Activated CD8-positive, alpha-beta memory T cell treated with anti-CD3 and anti-CD28 coated beads for 1 hour (primary cell): ENCODE measurements at places on chromosomes 11 and 22.

DNA sequence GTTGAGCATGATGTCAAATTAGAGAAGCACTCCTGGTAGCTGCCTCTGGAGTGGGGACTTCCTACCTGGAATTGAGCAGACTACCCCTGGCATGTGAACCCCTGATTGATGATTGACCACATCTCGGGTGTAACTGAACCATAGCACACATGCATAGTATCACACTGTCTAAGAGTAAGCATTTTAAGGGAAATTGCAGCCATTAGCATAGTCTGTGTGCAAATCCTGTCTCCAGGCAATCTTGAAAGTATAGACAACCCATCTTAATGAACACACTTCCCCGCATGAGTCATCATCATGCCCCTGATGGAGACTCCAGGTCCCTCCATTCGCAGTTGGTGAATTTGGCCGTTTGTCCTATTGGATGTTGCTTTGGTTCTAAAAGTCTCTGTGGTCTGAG lies 131.3 kb downstream of the C11orf91 start:
- no peak for DNase-seq

- DNase-seq = no peak
These were observed 25.0 kb upstream of the EXPH5 start for GRCh38 chr11:108618529-108618928.

DNA sequence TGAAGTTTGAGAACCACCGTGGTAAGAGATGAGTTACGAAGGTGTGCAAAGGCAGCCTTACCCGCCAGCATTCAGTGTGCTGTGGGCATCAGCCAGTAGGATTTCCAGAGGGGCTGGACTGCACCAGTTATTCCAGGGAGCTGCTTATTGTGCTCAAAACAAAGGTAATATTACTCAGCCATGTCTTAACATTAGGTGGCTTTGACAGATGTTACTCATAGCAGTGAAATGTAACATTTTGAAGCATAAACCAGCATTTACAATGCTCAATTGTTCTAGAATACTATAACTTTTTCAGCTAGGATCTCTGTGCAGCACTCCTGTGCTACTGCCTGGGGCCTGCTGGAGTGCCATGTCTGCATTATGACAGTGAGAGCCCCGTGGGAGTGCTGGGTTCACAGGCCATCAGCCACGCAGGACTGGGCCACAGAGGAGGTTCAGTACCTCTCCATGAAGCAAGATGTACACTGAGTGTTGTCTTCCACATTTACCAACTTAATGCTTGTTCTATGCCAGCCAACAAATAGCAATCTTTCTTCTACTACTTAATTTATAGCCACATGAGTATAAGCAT lies 238.1 kb downstream of the CADM1 start:
- no peak for DNase-seq

GRCh38 chr11:28542561-28542960 lies 434.4 kb downstream of the METTL15 start:
- DNase-seq = no peak

- no peak for DNase-seq
These were observed 942.0 kb downstream of the DLG2 start for GRCh38 chr11:84685149-84685548.

DNA sequence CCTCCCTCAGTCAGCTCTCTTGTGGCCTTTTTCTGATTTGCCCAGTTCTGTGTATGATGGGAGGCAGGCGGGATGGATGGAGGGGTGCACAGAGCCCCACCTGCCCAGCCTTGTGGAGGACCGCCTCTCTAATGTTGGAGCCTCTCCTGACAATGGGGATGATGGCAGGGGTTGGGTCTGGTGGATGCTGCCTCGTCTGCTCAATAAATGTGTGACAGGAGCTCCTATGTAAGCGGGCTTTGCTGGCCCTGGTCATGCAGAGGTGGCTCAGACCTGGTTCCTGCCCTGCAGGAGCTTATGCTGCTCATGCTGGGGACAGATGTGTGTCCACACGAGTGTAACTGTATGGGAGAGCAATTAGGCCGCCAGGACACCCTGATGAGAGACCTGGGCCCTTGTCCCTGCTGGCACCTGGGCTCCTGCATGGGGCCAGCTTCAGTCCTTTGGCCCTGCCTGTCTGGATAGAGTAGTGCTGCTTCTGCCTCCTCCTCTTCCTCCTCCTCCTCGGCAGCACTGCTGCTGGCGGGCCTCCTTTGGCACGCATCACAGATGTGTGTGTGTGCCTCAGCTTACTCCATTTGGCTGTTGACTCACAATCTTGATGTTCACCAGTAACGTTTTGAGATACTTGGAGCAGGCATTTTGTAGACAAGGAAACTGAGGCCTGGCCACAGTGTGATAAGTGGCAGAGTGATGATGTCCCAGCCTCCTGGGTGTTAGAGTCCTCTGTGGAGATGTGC lies 131.0 kb downstream of the TBC1D22A start:
- no peak for DNase-seq

DNA sequence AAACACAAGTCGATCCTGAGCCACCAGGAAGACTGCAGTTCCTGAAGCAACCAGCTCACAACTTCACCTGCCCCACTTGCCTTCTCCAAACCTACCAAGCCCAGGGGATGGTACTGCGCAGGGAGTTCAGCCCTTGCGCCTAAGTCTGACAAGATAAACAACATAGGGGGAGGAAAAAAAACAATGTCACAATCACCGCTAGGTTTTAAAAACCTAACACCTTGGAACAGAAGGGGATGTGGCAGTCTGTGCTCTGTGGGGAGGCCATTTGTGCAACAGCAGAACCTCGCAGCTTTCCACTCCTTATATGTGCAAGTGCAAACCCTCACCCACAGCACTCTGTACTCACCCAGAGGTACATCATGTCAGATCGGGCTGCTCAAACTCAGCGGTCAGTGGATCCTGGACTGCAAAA lies 134.2 kb downstream of the RBFOX2 start:
- no peak for DNase-seq

DNA sequence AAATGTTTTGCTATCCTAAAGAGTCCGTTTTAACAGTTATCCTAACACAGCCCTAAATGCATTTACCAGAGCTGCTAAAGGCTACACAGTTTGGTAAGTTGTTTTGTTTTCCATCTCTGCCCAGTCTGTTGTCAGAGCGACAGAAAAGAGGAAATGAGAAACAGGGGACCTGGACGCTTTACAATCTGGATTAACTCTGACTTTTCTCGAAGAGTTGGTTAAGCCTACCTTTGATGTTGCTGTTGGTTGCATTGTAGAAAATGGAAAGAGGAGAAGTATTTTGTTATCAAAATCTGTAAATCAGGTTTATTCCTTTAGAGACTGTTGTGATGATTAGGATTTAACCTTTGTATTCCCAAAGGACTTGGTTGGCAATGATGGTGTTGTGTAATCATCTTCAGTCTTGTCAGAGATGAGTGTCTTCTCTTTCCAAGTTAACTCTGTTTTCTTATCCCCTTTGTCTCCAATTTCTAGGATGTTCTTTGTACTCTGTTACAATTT lies 481 bp downstream of the ANGPTL5 start:
- DNase-seq = no peak
